ENCODE measurements at places on chromosomes 3 and 15.

GRCh38 chr3:115666920-115667737, 43.8 kb downstream of the GAP43 start:
- H3K4me3 ChIP-seq, result no peak overlapping the region
- no peaks in the 10 kb centered on the region for H3K4me1 ChIP-seq
- H3K36me3 ChIP-seq, result no peaks in the 10 kb centered on the region
- H3K27ac ChIP-seq, result peak overlapping the region; percentile 58
- H3K27me3 ChIP-seq, result no peaks in the 10 kb centered on the region
- DNase-seq, result no peak

GRCh38 chr3:178810181-178810580, 261.4 kb downstream of the ZMAT3 start:
- no peak overlapping the region for H3K27ac ChIP-seq
- no peaks in the 10 kb centered on the region for H3K36me3 ChIP-seq
- no peaks in the 10 kb centered on the region for H3K4me1 ChIP-seq
- no peak for DNase-seq
- no peaks in the 10 kb centered on the region for H3K27me3 ChIP-seq

DNA sequence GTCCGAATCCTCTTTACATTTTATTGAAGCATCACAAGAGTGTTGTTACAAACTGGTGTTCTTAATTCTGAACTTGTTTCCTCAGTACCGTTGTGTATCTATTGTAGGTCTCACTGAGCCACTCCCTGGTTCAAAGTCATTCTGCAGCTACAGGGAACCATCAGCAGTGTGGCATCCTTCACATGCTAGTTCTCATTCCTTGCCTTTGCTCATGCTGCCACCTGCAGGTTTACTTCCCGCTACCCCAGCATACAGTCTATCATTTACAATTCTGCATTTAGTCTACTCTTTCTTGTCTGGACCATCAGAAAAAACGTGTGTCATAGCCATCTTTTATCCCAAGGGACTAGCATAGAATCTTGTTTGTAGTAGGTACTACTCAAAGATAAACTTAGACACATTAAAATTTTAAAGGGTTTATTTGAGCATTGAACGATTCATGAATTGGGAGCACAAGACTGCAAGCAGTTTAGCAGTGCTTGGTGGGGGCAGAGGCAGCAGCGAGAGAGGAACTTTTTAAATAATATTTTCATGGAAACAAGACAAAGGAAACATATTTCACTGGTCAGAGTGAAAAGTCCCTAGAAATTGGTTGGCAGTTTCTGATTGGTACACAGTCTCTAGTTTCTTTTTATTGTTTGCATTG, 402.1 kb downstream of the CADM2 start:
- H3K36me3 ChIP-seq, result no peaks in the 10 kb centered on the region
- no peak for DNase-seq
- H3K27me3 ChIP-seq, result no peaks in the 10 kb centered on the region
- H3K4me3 ChIP-seq, result no peak overlapping the region

DNA sequence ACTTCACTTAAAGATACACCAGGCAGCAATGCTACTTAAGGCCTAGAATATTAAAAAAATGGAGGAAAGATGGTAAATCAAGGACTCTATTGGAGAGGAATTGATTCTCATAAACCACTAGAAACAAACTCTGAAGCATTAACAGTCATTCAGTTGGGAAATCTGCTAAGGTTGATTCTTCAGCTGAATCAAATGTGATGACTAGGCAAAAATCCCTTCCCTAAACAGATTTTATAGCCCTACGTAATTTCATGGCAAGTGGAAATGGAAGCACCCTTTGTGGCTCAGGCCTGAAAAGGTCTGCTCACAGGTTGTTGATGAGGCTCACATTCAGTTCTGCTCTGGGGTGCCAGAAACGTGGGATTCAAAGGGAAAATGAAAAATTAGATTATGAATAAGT, 38.8 kb upstream of the ARL14 start:
- no peak for DNase-seq
- no peak overlapping the region for H3K27ac ChIP-seq
- no peak overlapping the region for H3K4me3 ChIP-seq
- no peaks in the 10 kb centered on the region for H3K36me3 ChIP-seq
- no peaks in the 10 kb centered on the region for H3K4me1 ChIP-seq

DNA sequence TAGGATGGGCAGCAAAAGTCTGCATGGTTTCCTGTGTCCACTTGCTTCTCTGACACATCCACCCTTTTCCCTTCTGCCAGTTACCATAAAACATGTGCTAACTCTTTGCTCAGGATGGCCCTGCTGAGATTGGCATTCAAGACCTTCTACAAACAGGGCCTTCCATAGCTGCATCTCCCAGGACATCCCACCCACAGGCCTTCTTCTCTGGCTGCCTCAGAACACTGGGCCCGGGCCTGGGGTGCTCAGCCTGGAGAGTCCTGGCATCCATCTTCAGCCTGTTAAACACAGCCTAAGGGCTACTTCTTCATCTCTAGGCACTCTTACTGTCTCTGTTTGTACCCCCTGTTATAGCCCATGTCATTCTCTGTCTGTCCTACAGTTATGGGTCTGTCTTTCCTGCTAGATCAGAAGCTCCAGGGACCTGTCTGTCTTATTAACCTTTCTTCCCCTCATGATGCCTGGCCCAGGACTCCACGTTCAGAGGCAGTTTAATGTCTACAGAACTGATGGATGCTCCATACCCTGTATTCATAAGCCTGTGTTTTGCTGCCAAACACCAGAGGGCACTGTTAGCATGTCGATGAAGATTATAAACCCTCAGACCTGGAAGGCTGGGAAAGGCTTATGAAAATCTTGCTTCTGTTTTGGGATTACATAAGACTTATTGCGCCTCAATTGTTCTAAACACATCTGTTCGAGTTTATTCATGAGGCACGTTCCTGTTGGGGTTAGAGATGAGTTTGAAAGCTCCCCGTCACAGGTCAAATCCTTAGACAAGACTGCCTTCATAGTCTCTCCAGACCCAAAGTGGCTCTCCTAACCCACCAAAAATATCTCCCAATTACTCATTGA, 16.5 kb downstream of the SEMA3G start:
- peak; percentile 74 for DNase-seq
- H3K4me3 ChIP-seq, result no peak overlapping the region
- H3K4me1 ChIP-seq, result peaks cover 10% of the 10 kb centered on the region
- H3K27me3 ChIP-seq, result no peaks in the 10 kb centered on the region

GRCh38 chr15:61524086-61524485, 295.0 kb upstream of the RORA start:
- H3K36me3 ChIP-seq, result no peaks in the 10 kb centered on the region
- no peaks in the 10 kb centered on the region for H3K4me1 ChIP-seq
- H3K27ac ChIP-seq, result no peak overlapping the region
- no peaks in the 10 kb centered on the region for H3K27me3 ChIP-seq
- no peak overlapping the region for H3K4me3 ChIP-seq

GRCh38 chr3:17360991-17361390, 381.4 kb downstream of the TBC1D5 start:
- DNase-seq, result no peak
- no peak overlapping the region for H3K27ac ChIP-seq
- no peaks in the 10 kb centered on the region for H3K4me1 ChIP-seq
- H3K36me3 ChIP-seq, result no peaks in the 10 kb centered on the region
- H3K4me3 ChIP-seq, result no peak overlapping the region

DNA sequence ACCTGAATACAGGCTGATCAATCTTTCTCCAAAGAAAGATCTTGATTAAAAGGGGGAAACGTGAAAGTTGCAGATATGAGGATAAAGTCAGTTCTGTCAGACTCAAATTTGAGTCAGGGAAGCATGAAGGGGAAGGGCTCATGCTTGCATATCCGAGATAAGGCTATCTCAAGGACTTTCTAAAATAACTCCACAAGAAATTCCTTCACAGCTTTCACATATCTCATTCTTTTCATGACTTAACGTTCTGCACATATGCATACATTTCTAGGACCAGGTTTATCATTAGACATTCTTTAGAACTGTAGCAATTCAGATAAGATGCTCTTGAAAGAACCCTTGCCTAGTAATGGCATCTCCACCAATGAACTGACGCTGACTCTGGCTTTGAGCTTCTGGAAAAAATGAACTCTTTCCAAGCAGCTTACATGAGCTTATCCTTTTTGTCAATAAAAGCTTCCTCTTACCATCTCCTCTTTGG, 15.9 kb downstream of the SH3GL3 start:
- no peaks in the 10 kb centered on the region for H3K4me1 ChIP-seq
- no peaks in the 10 kb centered on the region for H3K27me3 ChIP-seq
- no peak overlapping the region for H3K4me3 ChIP-seq
- H3K36me3 ChIP-seq, result no peaks in the 10 kb centered on the region

DNA sequence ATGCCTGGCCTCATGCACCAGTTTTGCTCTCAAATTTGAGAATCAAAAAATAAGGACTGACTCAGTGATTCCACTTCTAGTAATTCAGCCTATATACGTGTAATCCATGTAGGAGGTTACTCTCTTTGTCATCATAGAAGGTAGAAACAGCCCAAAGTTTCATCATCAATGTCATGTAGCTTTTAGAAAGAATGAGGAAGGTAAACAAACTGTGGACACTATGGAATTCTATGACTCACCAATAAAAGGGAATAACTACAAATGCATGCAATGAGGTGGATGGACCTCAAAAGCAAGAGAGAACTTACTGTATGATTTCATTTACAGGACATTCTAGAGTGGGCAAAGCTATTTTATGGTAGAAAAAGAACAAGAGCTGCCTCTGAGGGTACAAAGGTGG, 93.2 kb upstream of the LRIG1 start:
- no peak overlapping the region for H3K27ac ChIP-seq
- no peaks in the 10 kb centered on the region for H3K36me3 ChIP-seq
- no peaks in the 10 kb centered on the region for H3K27me3 ChIP-seq
- H3K4me3 ChIP-seq, result no peak overlapping the region

- H3K27me3 ChIP-seq, result no peaks in the 10 kb centered on the region
- DNase-seq, result no peak
- no peaks in the 10 kb centered on the region for H3K4me1 ChIP-seq
- no peaks in the 10 kb centered on the region for H3K36me3 ChIP-seq
These were observed 622.2 kb downstream of the ZPLD1 start for GRCh38 chr3:103057003-103057402.

- H3K4me1 ChIP-seq, result no peaks in the 10 kb centered on the region
- DNase-seq, result no peak
- no peaks in the 10 kb centered on the region for H3K36me3 ChIP-seq
- no peak overlapping the region for H3K27ac ChIP-seq
These were observed 75.5 kb downstream of the DCLK3 start for GRCh38 chr3:36688815-36689214.

GRCh38 chr15:64216730-64217428, 54.1 kb upstream of the PPIB start:
- H3K36me3 ChIP-seq, result peaks cover 18% of the 10 kb centered on the region
- H3K27me3 ChIP-seq, result no peaks in the 10 kb centered on the region
- DNase-seq, result no peak
- no peak overlapping the region for H3K4me3 ChIP-seq
- H3K4me1 ChIP-seq, result no peaks in the 10 kb centered on the region

DNA sequence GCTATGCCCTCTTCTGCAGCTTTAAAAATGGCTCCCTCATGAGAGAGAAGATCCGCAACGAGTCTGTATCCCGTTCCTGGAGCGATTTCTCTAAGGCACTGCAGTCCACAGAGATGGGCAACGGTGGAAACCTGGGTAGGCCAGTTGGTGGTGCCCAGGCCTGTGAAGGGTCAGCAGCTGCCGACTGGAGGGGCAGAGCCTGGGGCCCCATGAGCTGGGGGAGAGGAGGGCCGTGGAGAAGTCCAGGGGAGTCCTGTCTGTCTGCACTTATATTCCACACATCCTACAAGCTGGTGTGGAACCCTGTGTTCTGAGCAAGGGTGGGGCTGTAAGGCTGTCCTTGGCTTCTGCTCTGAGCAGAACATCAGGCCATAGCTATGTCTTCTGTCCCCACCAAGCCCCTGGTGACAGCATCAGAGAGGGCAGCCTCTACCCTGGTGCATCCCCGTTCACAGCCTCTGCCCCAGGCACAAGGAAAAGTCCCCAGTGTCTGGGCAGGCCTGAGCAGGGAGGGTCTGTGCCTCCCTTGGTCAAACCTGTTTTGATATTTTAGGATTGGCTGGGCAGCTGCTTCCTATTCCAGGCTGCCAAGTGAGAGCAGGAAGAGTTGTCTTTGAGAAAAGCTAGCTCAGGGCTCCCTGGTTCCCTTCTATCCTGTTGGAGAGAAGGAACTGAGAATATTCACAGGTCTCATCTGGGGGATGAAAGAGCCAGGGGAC, 29.7 kb downstream of the XYLB start:
- H3K27me3 ChIP-seq, result no peaks in the 10 kb centered on the region
- H3K4me3 ChIP-seq, result no peak overlapping the region
- peaks cover 32% of the 10 kb centered on the region for H3K36me3 ChIP-seq
- no peaks in the 10 kb centered on the region for H3K4me1 ChIP-seq
- H3K27ac ChIP-seq, result no peak overlapping the region

GRCh38 chr3:127655641-127656040, 17.1 kb upstream of the ABTB1 start:
- H3K4me3 ChIP-seq, result no peak overlapping the region
- DNase-seq, result no peak
- peak overlapping the region; percentile 57 for H3K27ac ChIP-seq
- no peaks in the 10 kb centered on the region for H3K36me3 ChIP-seq

- no peaks in the 10 kb centered on the region for H3K27me3 ChIP-seq
- DNase-seq, result peak; percentile 78
- peak overlapping the region; percentile 89 for H3K27ac ChIP-seq
- peak overlapping the region; percentile 39 for H3K4me3 ChIP-seq
These were observed 71.7 kb upstream of the ABHD2 start for GRCh38 chr15:89016549-89017041.

- H3K36me3 ChIP-seq, result no peaks in the 10 kb centered on the region
- H3K27me3 ChIP-seq, result no peaks in the 10 kb centered on the region
- peak; percentile 89 for DNase-seq
- H3K27ac ChIP-seq, result peak within 1 kb of the TSS; percentile 89
- H3K4me3 ChIP-seq, result peak within 1 kb of the TSS; percentile 60
These were observed at the start of gene GPR176 for GRCh38 chr15:39919748-39920509. Gene GPR176, minus strand, starts transcription at chr15:39920266. Its CDS starts 240 bp downstream, at chr15:39920026.

GRCh38 chr15:87731630-87732029, 524.9 kb downstream of the NTRK3 start:
- H3K36me3 ChIP-seq, result no peaks in the 10 kb centered on the region
- H3K27me3 ChIP-seq, result no peaks in the 10 kb centered on the region
- no peak for DNase-seq
- no peaks in the 10 kb centered on the region for H3K4me1 ChIP-seq

DNA sequence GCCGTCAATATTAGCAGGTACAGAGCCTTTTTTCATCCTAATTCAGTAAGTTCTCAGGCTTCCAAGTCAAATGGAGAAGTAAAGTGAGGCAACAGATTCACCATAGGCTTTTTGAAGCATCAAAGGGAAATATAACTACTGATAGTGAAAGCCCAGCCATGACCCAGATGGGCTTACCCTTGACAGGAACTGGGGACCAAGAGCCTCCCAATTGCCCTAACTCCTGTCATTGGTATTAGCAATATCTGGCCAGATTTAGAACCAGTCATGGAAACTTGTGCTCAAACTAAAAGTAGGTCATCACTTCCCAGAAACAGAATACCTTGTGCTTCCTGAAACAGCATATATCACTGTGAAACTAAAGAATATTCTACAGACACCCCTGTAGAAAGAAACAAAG, 33.0 kb downstream of the NME9 start:
- no peaks in the 10 kb centered on the region for H3K4me1 ChIP-seq
- H3K27ac ChIP-seq, result no peak overlapping the region
- H3K36me3 ChIP-seq, result peaks cover 71% of the 10 kb centered on the region
- H3K4me3 ChIP-seq, result no peak overlapping the region
- no peak for DNase-seq

- no peak overlapping the region for H3K27ac ChIP-seq
- DNase-seq, result no peak
- H3K27me3 ChIP-seq, result no peaks in the 10 kb centered on the region
These were observed 447.3 kb upstream of the ARHGEF26 start for GRCh38 chr3:153673853-153674252.

GRCh38 chr3:72445827-72446217, 402.4 kb downstream of the SHQ1 start:
- no peaks in the 10 kb centered on the region for H3K4me1 ChIP-seq
- no peaks in the 10 kb centered on the region for H3K27me3 ChIP-seq
- peak overlapping the region; percentile 68 for H3K4me3 ChIP-seq
